NCI-H1436 (cell line): ENCODE measurements at places on chromosomes 16 and 17.

GRCh38 chr16:87465306-87465705 is 27.5 kb downstream of the ZCCHC14 start:
- peak; percentile 4 for DNase-seq

- no peak for DNase-seq
Observed at GRCh38 chr17:12637015-12637414, 28.7 kb upstream of the MYOCD start.

- DNase-seq: no peak
Observed at GRCh38 chr17:39325528-39326240, 75.7 kb downstream of the FBXL20 start.

- no peak for DNase-seq
Observed at GRCh38 chr17:57874434-57875289, 24.8 kb upstream of the MRPS23 start.

- DNase-seq: no peak
Observed at GRCh38 chr16:57537581-57538234, 1.3 kb upstream of the CCDC102A start.

GRCh38 chr16:67105246-67105645 is 4.5 kb upstream of the PHAF1 start:
- DNase-seq: no peak

- no peak for DNase-seq
Observed at GRCh38 chr17:73815474-73815873, 171.2 kb upstream of the SDK2 start.

DNA sequence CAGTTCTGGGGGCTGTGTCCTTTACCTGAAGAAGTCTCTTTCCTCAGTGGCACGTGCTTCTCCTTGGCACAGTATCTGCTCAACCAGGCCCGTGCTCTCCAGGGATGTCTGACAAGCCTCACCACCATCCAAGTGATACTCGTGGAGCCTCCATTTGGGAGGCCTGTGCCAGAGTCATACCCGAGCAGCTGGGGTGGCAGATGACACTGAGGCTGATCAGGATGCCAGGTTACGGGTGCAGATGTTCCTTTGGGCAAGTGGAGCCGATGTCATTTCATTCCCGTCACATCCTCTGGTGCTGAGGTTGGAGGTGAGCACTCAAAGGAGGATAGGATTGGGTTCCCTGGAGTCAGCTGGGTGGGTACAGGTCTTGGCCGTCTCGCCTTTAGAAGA is 87.2 kb downstream of the KSR1 start:
- DNase-seq: no peak

GRCh38 chr17:29622337-29623282 is at the start of gene CORO6:
TSS of gene CORO6 (minus strand) at chr17:29622912. CDS start at chr17:29621421, 1,491 bp downstream.
- DNase-seq: peak; percentile 82

DNA sequence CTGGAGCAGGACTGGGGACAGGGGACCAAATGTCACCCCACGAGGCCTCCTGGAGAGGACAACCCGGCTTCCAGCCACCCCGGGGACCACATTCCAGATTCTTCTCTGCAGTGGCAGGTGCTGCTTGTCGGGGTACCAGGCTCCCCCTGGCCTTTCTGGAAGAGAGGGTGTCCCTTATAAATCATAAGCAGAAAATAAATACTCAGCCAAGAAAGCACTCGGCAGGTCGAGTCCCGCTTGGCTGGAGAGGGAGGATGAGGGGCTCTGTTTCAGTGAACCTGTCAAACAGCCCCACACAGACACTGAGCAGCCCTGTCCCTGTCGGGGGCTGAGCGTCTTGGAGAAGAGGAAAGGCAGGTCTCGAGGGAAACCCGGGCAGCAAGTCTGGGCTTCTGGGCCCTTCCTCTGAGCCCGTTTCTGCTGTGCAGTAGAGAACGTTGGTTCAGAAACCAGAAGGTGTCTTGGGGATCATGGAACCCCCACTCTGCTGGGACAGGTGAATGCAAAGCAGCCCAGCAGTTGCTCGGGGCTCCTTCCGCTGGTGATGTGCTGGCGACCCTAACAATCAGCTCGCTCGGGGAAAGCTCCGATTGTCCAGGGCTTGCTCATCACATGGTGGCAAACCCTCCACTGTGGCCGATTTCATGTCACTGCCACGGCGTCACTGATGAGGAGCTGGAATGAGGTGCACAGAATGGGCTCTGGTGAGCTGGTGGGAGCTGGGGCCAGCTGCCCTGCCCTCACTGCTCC is 36.6 kb downstream of the COX4I1 start:
- DNase-seq: no peak

- no peak for DNase-seq
Observed at GRCh38 chr17:22692066-22692805, 999.9 kb downstream of the KCNJ18 start.

GRCh38 chr16:19102187-19102872 is 11.4 kb upstream of the ITPRIPL2 start:
- DNase-seq: no peak

GRCh38 chr16:2716948-2717347 is 3.1 kb downstream of the PRSS27 start:
- DNase-seq: no peak

GRCh38 chr17:1029196-1029921 is 32.4 kb downstream of the TIMM22 start:
- no peak for DNase-seq

DNA sequence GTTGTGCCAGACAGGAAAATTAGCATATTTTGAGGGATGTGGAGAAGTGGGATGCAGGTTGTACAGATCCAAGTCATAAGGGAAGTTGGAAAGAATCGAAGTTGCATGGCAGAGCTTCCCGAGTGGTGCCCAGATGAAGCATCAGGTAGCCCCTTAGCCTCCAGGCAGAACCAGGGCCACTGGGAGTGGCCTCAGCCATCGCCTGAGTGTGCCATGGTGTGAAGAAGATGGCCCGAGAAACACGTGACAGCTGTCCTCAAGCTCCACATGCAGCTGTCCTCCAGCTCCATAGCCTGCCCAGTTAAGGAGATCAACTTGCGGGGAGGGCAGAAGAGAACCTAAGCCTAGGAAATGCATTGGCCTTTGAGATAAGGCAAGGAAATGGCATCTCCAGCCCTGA is 33.5 kb downstream of the TMC6 start:
- no peak for DNase-seq

DNA sequence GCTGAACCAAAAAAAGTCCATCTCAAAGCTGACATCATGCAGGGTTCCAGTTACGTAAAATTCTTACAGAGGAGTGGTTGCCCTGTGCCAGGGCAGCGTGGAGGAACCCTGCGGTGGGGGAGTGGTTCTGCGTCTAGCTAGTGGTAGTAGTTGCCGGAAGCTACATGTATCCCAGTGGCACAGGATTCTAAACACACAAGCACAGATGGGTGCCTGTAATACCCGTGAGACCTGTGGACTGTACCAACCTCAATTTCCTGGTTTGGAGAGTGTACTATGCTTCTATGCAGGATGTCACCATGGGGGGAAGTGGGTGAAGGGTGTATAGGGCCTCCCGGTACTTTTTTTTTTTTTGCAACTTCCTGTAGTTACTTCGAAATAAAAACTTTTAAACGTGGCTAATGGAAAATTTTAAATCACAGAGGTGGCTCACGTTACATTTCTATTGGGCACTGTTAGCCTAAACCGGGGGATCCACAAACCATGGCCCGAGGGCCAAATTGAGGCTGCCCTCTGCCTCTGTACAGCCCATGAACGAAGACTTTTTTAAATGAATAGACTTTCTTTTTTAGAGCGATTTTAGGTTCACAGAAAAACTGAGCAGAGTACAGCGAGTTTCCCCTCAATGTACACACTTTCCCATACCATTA is 38.5 kb downstream of the TBC1D16 start:
- no peak for DNase-seq
